ENCODE measurements at places on chromosomes 16 and 17. TPM values are rescaled to one million over a fixed set of nuclear protein-coding genes. Genes with fewer than 3 reads are reported as not detected.

Gene PPL
- 7.7 TPM for total RNA-seq

Gene C17orf100
- total RNA-seq: 0.72 TPM

Gene RPS15A
- 1,154 TPM for total RNA-seq

Gene ATF7IP2
- total RNA-seq: 4.6 TPM

Gene RAB26
- 1.2 TPM for total RNA-seq

Gene VMO1
- total RNA-seq: 0.33 TPM

Measured in smooth muscle cell of the pulmonary artery (primary cell).